RWPE1 (cell line): ENCODE measurements at places on chromosomes 2 and 18.

GRCh38 chr2:55951533-55951932 is 28.0 kb upstream of the EFEMP1 start:
- DNase-seq: no peak

- DNase-seq: no peak
Measured at GRCh38 chr18:43129946-43130524, 14.6 kb upstream of the RIT2 start.

- no peak for DNase-seq
Measured at GRCh38 chr2:239509373-239510143, 108.7 kb upstream of the HDAC4 start.

GRCh38 chr2:118881490-118882129 is 34.2 kb upstream of the EN1 start:
- DNase-seq: peak; percentile 72
